AG20443 (cell line): ENCODE measurements at places on chromosomes 6 and 20.

DNA sequence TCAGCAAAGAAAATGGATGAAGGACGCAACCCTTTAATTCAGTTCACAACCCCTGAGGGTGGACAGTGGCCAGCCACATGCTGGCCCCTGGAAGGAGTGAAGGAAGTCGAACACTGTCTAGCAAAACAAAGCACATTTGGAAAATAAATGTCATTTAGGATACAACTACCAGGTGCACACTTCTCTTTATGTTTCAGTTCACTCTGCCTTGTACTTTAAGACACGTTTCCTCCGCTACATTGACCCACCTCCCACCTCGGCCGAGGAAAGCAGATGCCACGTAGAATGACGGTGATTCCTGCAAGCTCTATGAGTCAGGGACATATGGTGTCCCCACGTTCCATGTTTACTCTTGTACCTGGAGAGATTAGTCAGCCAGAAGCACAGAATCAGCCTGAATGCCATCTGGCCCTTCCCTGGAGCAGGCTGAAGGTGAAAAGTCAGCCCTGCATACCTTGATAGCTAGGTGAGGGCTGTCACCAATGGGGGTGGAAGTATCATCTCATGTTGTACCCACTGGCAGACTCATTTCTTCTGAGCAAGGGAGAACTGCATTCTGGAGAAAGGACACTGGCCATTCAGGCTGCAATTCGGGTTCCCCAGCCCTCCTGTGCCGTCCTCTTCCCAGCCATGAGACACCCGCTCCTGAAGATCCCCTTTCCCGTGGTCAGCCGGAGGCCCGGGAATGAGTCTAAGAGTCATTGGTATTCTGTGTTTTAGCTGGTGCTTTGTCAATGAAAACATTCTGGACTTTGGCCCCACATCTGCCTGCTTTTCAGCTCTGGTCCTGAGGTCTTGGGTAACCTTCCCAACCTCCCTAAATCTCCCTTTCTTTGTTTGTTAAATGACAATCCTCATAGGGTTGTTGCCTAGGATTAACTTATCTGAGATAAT lies 60.6 kb downstream of the FOXA2 start:
- no peak for DNase-seq

DNA sequence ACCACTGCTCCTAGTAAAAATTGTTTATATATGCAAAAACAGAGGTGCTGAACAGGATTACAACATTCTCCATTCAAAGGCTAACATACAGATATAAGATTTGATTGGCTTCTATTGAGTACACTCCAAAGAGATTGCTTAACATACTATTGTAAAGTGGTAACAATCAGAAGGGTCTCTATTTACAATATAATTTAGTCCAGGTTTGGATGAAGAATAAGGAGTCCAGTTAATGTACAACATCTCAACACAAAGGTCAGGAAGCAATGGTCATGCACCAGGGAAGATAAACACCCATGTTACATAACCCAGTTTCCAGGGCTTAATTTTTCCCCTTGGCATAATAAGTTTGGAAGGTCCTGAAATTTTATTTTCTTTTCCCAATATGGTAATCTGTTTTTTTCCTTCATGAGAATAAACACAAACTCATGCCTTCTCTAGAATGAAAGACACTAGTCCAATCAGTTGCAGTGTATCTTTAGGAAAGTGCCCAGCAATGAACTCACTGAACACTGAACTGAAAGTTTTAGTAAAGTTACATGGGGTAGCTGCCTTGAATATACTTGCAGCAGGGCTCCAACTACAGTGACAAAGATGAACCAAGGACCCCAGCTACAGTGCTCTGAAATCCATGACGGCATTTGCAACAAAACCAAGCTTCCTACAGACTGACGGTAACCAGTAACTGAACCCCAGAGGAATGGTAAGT lies 255.3 kb upstream of the GJE1 start:
- DNase-seq, result no peak

DNA sequence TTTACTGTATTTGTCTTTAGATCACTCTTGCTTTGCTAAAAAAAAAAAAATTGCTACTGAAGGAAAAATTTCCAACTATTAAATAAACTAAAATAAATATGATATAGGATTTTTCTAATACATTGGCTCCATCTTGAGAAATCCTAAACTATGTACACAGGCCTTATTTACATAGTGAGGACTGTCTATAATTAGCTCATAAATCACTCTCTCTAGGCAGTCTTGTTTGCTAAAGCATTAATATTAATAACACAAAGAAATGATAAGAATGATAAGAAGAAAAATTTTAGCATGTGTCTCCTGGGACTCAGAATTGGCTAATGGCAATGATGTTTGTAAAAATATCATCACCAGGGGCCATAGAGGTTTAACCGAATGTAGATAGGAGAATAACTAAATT lies 13.3 kb upstream of the CRYBG1 start:
- no peak for DNase-seq

- DNase-seq, result no peak
These were observed 70.4 kb downstream of the GCNT2 start for GRCh38 chr6:10591422-10592160.

GRCh38 chr6:94401311-94401710 lies 982.0 kb upstream of the EPHA7 start:
- DNase-seq, result no peak
